ENCODE measurements at places on chromosomes 5 and 9.

DNA sequence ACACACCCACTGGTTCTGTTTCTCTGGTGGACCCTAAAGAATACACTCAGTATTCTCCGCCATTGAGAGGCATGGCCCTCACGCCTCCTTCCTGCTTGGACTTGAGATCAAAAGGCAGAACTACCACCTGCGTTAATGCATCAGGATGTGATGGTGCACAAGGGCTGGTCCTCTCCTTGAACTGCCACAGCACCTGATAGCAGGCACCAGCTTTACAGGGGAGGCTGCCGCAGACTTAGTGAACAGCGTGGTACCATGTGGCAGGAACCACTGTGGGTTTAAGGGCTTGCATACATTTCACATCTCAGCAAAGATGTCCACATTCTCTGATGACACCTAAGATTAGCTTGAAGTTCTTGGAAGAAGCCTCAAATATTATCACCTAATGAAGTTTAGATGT lies 208.7 kb downstream of the GADD45G start:
- DNase-seq, result no peak

DNA sequence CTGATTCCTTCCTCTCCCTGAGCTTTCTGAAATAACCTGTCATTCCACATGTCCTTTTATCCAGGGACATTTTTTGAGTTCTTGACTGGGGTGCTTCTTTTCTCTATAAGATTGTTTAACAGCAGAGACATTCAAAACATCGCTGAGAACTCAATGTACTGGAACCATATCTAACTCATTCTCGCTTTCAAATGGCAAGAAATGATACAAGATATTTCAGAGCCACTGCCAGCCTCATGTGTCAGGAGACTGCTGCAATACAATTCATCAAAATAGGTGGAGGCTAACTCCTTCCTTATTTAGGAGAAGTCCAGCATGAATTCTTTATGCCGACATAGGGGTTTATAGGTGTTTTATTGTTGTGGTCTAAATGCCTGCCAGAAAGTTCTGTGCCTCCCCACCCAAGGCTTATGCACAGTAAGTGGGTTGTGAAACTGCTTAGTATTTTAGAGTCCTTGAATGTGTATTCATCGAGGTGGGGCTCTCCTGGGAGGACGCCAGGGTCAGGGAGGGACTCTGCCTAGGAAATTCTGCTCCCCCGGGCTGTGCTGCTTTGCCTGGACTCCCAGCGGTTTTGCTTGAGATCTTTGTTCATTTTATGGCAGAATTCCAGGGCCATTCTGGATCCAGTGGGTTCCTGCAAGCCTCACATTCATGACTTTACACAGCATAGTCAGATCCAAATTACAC lies 53.9 kb downstream of the ZNF474 start:
- DNase-seq, result no peak

- no peak for DNase-seq
Observed at GRCh38 chr9:33860200-33860871, 43.4 kb downstream of the UBE2R2 start.

DNA sequence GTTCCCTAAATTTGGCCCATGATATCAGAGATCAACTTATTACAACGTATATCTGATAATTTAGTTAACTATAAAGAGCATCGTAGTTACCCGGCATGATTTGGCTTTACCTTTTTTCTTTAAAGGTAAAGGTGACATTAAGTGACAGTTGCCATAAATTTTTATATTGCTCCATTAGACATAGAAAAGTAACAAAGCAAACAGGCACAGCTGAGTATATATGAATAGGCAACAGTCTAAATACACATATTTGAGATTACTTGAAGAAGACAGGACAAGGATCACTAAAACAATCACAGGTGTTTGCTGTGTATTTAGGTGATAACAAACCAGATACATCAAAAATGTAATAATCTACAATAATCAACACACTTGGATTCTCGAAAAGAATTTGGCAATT lies 34.8 kb downstream of the RFX3 start:
- DNase-seq, result no peak

DNA sequence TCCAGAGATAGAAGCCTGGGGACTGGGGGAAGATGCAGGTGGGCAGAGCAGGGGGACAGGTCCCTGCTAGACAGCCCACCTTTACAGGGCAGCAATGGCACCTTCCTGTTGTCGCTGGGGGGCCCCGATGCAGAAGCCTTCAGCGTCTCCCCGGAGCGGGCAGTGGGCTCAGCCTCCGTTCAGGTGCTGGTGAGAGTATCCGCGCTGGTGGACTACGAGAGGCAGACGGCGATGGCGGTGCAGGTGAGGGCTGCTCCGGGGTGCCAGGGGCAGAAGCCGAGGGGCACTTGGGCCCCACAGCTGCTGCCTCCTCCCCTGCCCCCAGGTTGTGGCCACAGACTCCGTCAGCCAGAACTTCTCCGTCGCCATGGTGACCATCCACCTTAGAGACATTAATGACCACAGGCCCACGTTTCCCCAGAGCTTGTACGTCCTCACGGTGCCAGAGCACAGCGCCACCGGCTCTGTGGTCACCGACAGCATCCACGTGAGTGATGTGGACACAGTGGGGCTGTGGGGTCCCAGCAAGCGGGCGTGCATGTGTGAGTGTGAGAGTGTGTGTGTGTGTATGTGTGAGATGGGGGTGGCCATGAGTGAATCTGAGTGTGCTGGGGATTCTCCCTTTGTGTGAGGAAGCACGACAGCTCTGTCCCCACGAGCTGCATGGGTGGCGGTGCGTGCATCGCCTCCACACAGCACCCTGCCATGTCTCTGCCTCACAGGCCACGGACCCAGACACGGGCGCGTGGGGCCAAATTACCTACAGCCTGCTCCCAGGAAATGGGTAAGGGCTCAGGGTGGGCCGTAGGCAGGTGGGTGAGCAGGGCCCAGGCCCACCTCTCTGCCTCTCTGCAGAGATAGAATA lies 28.4 kb downstream of the CDHR2 start:
- DNase-seq, result no peak

DNA sequence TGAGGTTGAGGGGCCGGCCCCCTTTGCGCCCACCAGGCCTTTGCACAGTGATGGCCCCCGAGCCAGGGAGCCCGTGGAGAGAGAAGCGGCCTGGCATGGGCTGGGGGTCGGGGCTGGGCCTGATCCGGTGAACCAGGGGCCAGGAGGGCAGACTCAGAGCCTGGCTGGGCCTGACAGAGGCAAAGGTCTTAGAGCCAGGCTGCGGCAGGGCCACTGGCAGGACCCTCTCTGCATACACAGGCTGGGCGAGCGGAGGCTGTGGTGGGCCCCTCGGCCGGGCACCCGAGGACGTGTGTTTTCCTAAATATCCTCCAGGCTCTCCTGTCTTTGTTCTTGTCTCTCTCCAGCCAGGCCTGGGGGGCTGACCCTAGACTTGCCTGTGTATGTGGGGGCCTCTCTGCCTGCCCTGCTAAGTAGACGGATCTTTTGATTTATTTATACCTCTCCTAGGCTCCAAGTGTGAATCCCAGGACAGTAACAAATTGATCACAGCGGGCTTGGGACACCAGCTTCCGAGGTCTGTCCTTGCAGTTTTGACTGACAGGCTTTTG lies 933 bp downstream of the NEK6 start:
- DNase-seq, result no peak

- no peak for DNase-seq
Observed at GRCh38 chr5:5716665-5717064, 294.2 kb downstream of the ICE1 start.

- DNase-seq, result no peak
Observed at GRCh38 chr5:147565524-147565923, 55.7 kb upstream of the DPYSL3 start.

GRCh38 chr5:139285651-139286392 lies 7.7 kb upstream of the MATR3 start:
- no peak for DNase-seq

- no peak for DNase-seq
Observed at GRCh38 chr9:100213730-100214477, 114.9 kb downstream of the INVS start.

DNA sequence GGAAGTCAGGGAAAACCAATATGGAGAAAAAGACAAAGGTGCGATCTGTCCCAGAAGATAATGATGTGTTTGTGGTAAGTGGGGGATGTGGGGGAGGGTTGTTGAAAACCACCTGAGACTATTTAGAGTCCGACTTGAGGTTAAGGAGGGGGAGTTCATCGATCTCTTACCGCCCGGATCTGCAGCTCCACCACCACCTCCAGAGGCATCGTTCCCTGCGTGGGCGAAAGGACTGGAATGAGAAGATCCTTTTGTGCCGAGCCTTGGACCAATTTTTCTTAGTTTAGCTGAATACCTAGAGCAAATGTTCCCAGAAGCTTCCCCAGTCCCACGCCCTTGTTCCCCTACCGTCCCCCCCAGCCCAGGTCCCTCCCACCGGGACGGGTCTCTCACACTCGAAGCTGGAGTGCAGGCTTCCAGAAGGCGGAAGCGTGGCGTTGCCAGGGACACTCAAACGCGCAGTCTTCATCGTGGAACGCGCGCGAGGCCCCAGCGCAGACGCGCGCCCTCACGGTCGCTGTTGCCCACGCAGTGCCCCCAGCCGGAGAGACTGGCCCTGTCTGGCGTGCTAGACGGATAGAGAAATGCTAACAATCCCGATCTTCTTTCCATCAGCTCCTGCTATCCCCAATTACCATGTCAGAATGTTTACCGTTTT lies at the start of gene SPATA6L:
SPATA6L (minus strand) TSS at position 439 of the 658 bp plus-strand sequence; CDS start at position 209, 230 bp downstream.
- DNase-seq, result no peak

GRCh38 chr9:118575341-118576070 lies 793.7 kb downstream of the BRINP1 start:
- no peak for DNase-seq

GRCh38 chr9:114165407-114166102 lies 10.2 kb downstream of the COL27A1 start:
- DNase-seq, result no peak

DNA sequence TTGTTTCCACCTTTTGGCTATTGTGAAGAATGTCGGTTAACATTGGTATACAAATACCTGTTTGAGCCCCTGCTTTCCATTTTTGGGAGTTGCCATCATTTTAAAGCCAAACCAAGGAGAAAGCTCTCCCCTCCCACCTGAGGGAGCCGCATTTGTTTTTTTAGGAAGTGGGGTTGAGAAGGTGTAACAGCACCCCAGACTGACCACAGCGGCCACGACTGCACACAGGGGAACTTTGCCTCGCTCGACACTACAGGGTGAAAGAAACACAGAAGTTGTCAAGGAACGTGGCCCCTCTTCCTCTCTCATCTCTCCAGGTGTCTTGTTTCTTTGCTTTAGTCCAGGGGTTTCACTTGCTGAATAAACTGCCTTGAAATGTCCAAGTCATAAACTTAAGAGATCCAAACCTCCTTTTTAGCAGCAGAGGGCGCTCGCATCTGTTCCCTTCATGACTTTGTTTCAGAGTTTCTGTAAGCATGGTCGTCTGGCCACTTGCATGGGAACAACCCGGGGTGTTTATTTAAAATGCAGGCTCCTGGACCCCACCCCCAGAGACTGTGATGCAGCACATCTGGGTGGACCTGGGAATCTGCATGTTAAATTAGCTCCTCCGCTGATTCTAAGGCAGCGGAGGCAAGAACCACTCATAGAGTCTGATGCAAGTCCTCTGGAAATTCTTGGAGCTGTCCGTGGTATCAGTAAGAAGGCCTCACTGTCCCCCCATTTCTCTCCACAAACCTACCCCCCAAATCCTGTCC lies 2.1 kb upstream of the TTLL11 start:
- no peak for DNase-seq

- no peak for DNase-seq
Observed at GRCh38 chr5:72107131-72107900, at the start of gene MAP1B. MAP1B (plus strand) TSS chr5:72107475; CDS start chr5:72107532, 57 bp downstream.

DNA sequence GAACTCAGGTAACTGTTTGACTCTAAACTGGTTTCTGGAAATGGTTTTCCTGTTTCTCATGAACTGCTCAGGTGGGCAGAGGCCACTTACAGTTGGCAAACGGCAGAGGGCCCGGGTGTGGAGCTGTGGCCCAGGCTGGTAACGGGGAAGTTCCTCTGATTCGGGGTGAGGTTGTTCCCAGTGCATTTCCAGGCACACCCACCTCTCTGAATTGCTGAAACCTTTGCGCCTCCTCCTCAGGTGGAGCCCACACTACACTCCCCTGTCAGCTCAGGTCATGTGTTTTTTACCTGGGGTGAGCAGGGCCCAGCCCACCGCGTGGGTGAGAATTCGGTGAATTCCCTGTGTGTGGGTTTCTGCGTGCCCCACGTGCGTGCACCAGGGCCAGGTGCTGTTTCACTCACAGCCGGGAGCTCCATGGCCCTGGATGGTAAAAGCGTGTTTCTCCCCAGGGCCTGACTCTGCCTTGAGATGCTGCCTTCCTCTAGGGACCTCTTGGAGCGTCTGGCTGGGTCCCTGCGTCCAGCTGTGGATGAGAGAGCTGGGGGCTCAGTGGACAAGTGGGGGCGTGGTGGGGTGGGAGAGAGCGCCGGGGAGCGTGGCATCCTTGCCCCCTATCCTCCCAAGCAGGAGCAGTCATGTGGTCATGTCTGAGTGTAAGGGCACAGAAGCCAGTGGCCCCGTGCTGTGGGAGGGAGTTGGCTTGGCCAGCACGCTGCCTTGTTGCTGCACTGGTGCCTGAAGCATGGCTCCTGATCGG lies 33.5 kb upstream of the LPCAT1 start:
- no peak for DNase-seq

Data from cortex of kidney (tissue), 1 donor.